ENCODE measurements at places on chromosomes 11 and 22.

GRCh38 chr11:70642266-70642665, 243.9 kb downstream of the CTTN start:
- DNase-seq, result no peak

DNA sequence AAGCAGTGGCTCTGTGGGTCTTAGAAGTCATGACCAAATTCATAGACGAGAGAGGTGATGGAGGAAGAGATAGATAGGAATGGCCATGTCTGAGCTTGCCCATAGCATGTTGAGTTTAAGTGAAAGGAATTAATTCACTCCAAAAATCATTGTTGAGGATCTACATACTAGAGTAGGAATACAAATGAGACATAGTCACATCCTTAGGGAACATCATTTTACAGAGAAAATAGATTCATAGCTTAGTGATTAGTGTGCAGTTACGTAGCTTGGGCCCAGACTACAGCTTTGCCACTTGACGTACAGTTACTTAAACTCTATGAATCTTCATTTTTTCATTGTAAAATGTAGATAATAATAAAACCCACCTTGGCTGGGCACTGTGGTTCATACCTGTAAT, 21.4 kb upstream of the BMAL1 start:
- DNase-seq, result no peak

GRCh38 chr11:23540101-23540561, 679.9 kb upstream of the CCDC179 start:
- DNase-seq, result no peak

DNA sequence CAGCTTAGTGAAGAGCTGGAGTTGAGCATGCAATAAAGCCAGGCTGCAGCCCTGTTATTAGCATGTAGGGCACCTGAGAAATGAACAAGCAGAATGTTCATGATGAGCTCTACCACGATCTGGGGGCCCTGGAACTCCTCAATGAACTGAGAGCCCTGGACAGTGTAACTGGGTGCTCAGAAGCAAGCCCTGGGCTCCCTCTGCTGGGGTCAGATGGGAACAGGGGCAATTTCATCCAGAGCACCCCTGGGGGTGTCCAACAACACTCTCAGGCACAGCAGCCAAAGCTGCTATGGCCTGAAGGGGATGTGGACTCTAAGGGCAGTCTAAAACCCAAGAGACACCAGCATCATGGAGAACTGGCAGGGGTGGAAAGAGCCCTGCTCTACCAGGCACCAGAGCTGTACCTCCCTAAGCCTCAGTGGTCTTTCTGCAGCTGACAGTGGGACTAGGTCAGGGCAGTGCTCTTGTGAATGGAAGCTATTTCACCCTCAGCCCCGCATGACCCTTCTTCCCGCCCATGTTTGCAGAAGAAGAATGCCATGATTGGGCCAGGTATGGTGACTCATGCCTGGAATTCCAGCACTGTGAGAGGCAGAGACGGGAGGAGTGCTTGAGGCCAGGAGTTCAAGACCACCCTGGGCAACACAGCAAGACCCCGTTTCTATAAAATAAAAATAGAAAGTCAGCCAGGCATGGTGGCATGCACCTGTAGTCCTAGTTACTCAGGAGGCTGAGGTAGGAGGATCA, 28.9 kb downstream of the THOC5 start:
- no peak for DNase-seq

GRCh38 chr22:49352361-49353169, 475.1 kb downstream of the BRD1 start:
- DNase-seq, result no peak

- DNase-seq, result no peak
These were observed 31.0 kb downstream of the SYT7 start for GRCh38 chr11:61549662-61550568.

- DNase-seq, result no peak
These were observed at the start of gene MOB2 for GRCh38 chr11:1486054-1486825. Gene MOB2, minus strand, starts transcription at chr11:1486779. Its CDS starts 223 bp downstream, at chr11:1486556.

DNA sequence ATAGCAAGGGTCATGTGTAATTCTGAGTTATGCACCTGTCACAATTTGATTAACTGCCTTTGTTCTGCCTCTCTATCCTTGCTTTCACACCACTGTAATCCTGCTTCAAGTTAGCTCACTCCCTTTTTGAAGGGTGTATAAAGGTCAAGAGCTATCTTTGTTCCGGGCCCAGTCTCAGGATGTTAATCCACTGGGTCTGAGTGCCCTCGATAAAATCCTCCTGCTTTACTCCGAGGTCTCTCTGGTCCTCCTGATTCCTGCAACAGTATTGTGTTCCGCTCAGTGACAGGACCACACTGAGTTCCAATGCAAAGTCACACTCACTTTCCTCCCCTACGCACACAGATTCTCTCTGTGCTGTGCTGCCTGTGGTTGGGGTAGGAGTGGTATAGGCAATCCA, 186.5 kb downstream of the DYNC2H1 start:
- DNase-seq, result no peak
